ENCODE measurements at places on chromosomes 11 and 22.

- DNase-seq: no peak
Measured at GRCh38 chr11:116955548-116955947, 118.1 kb upstream of the APOA1 start.

GRCh38 chr22:25078591-25078990, 121.1 kb upstream of the CRYBB3 start:
- no peak for DNase-seq

DNA sequence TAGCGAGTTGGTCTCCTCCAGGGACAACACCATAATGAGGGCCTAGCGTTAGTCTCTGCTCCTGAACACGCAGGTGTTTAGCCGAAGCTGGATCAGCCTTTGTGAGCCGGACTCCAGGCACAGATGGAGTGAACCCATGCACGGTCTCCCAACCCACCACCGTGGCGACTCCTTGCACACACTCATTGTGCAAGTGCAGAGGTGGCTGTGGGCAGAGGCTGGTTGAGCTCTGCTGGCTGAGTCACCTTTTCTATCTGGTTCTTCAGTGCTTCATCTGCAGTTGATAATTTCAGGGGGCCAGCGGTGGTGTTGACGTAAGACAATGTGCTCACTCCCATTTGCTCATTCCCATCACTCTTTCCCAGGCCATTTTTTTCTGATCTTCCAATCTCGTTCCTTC, 72.1 kb upstream of the SLC22A12 start:
- DNase-seq: no peak

GRCh38 chr11:117107701-117108590, 9.7 kb upstream of the SIK3 start:
- no peak for DNase-seq

DNA sequence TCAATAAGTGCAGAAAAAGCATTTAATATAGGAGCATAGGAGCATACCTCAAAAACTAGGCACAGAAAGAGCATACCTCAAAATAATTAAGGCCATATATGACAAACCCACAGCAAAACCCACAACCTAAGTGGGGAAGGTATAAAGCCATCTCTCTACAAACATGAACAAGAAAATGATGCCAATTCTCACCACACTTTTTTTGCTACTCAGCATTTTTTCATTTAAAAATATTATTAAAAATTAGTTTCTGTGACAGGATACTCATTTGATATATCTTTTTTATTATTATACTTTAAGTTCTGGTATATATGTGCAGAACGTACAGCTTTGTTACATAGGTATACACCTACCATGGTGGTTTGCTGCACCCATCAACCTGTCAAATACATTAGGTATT, 352.0 kb downstream of the LUZP2 start:
- no peak for DNase-seq

DNA sequence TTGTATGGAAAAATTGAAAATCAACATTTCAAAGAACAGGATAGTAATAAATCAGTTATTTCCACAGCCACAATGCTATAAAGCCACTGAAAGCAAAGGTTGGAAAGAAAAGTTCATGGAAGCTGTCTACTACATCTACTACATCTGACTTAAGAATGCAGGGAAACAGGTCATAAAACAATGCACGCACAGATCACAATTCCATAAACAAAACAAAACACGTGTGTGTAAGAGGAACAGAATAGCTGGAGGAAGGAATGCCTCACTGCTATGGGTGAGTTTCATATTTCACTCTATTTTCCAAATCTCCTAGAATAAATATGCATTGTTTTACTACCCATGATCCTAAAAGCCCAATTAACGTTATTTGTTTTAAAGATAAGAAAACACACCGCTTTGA, 66.3 kb downstream of the NCAPD3 start:
- no peak for DNase-seq

Data from DMS79 (cell line).